ENCODE measurements at places on chromosomes 3 and 15.

- DNase-seq = peak; percentile 14
Measured at GRCh38 chr3:102536456-102536855, 101.6 kb downstream of the ZPLD1 start.

DNA sequence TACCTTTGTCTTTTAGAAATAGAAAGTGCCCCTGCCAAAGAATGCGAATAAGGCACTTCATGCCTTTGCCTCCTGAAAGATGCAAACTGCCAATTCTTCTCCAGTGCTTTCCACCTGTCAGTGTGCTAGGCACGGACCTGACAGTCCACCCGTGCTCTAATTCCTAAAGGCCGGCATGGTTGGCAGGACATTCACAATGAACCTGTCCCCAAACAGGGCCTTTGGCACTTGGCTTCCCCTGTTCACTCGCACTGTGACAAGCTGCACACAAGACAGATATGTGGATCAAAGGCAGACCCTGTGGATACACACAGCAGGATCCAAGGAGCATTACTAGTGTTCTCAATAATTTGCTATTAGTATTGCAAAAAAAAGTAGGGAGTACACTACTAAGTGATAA is 505.7 kb upstream of the AGTR1 start:
- DNase-seq = no peak

DNA sequence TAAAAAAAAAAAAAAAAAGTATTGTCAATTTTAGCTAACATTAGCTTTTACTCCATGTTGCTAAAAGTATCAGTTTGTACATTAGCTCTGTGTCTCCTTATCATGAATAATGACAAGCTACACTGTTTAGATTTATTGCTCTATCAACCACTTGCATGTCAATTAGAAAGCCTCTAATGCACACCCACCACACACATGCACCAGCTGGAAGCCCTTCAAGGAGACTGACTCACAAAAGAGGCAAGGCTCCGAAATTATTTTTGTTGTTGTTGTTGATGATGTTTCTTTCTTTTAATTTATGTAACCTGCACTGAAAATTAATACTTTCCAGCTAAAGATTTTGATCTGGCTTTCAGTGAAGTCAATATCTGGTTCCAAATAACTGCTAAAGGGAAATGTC is 71.5 kb downstream of the ETFA start:
- no peak for DNase-seq

- no peak for DNase-seq
Measured at GRCh38 chr15:28191832-28192231, 92.7 kb upstream of the OCA2 start.
